ENCODE measurements at places on chromosomes 2 and 18.

- DNase-seq = no peak
Measured at GRCh38 chr2:23549051-23549450, 164.1 kb downstream of the KLHL29 start.

GRCh38 chr2:169933124-169933711 lies 106.0 kb downstream of the UBR3 start:
- no peak for DNase-seq

- DNase-seq = no peak
Measured at GRCh38 chr2:225033440-225034318, 8.6 kb downstream of the DOCK10 start.

GRCh38 chr2:36393738-36394256 lies 38.2 kb downstream of the CRIM1 start:
- no peak for DNase-seq

DNA sequence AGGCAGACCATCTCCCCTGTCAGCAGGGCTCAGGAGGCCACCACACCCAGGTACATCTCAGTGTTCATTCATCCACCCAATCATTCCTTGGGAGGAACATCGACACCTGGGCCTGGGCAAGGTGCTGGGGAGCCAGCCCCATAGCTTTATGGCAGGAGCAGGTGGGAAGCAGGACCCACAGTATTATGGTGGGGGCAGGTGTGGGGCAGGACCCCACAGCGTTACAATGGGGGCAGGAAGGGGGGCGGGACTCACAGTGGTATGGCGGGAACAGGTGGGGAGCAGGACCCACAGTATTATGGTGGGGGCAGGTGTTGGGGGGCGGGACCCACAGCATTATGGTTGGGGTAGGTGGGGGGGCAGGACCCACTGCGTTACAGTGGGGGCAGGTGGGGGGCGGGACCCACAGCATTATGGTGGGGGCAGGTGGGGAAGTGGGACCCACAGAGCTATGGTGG lies 128.9 kb upstream of the HS6ST1 start:
- no peak for DNase-seq

DNA sequence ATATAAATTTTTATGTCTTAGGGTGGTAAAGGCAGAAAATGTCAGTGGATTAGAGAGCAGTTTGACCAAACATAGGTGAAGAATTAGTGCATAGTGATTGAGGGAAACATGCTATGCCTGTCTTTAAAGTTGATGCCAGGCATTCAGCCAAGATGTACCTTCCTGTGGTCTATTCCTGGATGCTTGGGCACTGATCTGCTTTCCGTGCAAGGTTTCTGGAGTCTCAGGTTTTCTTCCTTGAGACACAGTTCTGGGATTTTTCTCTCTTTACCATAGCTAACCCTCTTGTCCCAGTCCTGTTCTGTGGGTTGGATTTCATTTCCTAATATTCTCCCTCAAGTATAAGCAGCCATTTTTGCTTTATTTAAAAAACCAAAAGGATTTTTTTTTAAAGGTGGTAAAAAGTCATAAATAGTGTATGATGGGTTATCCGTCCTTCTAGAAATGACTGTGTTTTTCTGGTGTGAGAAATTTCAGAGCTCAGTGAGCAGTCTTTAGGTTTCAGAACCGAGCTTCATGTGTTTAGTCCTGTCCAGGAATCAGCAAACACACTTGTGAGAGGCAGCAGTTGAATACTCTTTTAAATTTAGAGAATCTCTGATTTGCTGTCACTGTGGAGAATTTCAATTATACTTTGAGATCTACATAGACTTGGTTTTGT lies 43.0 kb upstream of the CYBRD1 start:
- DNase-seq = no peak

DNA sequence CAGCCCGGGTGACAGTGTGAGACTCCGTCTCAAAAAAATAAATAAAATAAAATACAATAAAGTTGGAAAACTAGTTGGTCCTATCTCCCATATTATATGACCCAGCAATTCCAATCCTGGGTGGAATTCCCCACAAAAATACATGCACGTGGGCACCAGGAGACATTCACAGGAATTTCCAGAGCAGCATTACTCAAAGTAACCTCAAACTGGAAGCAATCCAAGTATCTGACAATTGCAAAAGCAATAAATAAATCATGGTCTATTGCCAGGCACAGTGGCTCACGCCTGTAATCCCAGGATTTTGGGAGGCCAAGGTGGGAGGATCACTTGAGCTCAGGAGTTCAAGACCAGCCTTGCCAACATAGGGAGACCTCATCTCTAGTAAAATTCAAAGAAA lies 101.2 kb upstream of the MAP4K4 start:
- DNase-seq = no peak

DNA sequence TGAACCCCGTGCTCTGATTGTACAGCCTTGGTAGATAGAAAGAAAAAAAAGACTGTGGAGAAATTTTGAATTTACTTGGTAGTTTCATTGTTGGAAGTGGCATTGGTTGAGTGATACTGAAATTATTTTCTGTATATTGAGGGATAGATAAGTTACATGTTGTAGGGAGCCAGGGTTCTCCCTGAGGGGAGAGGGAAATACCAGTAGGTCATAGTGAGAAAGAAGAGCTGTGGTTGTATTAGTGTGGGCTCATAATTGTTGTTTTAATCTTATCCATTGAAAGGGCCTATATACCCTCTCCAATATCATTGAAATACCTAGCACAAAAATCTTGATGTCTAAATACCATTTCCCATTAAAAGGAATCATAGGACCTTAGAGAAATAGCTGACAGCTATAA lies 16.9 kb upstream of the RAB31 start:
- no peak for DNase-seq

- DNase-seq = no peak
Measured at GRCh38 chr2:86623043-86623493, 597 bp downstream of the RNF103 start.

DNA sequence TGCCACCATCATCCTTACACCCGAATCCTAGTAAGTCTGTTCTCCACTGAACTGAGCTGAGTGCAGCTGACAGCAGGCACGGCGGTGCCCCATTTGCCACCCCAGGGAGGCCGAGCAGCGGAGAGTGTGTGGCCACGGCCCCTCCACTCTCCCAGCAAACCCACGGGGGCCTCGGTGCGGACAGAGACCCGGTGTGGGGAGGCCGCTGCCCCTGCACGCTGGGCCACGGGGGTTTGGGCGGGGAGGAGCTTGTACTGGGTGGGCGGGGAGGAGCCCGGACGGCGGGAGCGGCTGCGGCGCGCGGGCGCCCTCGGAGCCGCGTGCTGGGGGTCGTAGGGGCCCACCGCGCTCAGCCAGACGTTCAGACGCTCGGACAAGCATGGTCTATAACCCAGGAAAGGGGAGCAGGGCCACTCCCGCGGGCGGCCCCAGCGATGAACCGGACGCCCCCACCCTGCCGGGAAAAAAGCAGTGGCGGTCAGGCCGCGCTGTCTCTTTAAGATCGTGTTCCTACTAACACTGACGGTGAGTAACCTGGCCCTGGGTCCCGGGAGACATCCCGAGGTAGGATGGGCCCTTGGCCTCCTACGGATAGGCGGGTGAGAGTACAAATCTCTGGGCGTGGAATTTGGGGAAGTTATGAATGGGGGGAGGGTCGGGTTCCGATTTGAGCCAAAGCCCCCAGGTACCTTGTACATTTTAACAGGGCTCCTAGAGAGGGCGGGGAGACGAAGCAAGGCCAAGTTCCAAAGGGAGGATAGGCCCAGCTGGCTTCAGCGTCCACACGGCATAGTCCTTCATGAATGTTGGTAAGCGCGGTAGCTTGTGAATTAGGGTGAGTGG lies at the start of gene ITPRIPL1:
ITPRIPL1 (plus strand) TSS at position 277 of the 843 bp plus-strand sequence; CDS start at position 800, 523 bp downstream.
- no peak for DNase-seq

DNA sequence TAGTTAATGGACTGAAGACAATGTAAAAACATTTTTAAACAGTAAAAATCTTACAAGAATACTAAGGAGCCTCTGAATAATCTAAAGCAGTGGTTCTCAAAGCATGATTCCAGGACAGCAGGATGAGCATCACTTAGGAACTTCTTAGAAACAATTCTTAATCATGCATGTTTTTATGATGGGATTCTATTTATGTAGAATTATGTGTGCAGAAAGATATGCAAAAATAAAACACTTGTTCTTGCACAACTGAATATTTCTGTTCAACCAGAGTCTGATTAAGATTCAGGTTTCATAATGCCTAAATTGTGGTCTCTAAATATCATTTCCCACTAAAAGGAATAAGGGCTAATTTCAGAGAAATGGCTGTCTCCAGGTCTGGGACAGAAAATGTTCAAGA lies 69.2 kb upstream of the MTIF2 start:
- DNase-seq = no peak

GRCh38 chr18:39199231-39199855 lies 1633.7 kb upstream of the CELF4 start:
- no peak for DNase-seq

DNA sequence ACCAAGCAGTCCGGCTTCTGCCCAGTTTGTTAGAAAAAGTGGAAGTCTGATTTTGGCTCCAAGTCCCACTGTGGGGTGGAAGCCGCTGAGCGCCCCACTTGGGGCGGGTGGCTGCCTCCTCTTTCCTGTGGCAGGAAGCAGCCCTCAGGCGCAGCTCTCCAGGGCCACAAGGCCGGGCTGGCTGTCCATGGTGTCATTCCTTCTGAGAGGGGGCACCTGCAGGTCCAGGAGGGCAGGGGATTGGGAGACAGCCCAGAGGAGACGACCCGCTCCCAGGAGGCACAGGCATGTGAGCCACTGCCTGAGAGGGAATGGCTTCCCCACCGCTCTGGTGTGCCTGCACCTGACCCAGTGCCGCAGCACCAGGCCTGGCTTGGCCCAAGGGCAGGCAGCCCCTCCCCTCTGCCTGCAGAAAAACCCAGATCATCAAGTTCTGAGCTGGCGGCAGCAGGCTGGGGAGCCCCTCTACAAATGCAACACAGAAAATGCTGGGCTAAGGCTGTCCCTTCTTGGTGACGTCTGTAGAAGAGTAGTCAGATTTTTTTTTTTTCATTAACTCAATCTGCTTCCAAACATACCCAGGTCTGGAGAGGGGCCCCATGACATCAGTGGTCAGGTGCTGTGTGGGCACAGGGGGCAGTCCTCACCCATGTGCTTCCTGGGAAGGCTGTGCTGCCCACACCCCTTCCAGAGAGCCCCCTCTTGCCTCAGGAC lies 38.4 kb downstream of the HS6ST1 start:
- no peak for DNase-seq

DNA sequence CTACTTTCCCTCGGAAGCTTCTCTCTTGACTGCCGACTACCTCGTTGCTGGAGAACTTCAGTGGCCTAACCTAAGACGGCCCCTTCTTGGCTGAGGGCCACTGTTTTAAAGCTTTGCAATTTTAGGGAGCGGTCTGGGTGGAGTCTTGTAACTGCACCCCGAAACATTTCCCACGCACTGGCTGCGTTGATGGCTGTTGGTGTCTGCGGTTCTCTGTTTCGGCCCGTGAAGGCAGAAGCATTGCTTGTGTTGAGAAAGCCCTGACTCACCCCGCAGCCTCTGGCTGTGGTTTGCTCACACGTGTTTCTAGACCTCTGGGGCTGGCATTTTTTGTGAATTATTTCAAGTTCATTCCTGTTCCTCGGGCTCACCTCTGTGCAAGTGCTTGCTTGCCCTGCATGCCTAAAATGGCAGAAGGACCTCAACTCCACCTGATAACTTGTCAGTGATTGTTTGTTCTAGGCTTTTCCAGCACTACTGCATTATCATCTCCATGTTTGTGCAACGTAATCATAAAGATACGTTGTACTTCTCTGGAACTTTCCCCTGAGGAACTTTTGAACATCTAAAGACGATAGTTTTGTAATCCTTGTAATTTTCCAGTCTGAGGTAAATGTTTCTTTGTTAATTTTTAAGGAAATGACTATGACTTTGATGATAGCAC lies 94.2 kb upstream of the DLX2 start:
- peak; percentile 11 for DNase-seq

- no peak for DNase-seq
Measured at GRCh38 chr2:236177967-236178889, 10.0 kb upstream of the GBX2 start.

DNA sequence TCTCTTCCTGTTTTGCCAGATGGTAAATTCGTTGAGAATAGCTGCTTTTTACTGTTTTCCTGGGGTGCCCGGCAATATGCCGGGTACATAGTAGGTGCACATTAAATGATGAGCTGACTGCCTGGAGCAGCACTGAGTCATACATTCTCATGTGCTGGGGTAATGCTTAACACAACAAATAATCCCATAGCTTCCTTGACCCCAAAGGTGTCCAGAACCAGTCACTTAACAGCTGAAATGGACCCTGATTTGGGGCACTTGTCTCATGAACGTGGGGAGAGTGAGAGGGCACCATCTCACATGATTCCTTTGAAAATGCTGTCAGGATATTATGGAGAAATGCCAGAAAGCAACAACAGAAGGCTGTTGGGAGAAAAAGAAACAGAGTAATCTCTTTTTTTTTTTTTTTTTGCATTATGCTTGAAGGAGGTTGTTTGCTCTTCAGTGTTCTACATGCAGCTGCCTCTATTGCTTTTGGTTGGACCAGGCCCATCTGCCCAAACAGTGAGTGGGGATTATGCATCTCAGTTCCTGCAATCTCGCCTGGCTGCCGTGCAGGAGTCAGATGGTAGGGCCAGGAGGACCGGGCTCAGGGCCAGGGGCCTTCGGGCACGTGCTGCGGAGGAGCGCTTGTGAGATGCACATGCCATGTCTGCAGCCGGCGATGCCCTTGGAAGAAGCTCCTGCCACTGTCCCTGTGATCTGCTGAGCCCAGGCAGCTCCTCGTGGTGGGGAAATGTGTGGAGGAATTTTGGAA lies 162.1 kb downstream of the SH3RF3 start:
- no peak for DNase-seq

DNA sequence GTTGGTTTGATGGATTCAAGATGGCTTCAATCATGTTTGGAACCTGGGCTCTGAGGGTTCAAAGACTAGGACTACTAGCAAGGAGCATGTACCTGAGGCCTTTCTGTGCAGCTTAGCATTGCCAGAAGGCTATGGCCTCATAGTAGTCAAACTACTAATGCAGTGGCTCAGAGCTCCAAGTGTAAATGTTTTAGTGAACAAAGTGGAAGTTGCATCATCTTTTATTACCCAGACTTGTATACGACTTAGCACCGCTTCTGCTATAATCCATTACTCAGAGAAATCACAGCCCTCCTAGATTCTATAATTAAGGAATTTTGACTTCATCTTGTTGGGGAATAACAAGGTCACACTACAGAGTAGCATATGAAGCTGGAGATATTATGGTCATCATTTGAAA lies 210.5 kb downstream of the ERBB4 start:
- no peak for DNase-seq

DNA sequence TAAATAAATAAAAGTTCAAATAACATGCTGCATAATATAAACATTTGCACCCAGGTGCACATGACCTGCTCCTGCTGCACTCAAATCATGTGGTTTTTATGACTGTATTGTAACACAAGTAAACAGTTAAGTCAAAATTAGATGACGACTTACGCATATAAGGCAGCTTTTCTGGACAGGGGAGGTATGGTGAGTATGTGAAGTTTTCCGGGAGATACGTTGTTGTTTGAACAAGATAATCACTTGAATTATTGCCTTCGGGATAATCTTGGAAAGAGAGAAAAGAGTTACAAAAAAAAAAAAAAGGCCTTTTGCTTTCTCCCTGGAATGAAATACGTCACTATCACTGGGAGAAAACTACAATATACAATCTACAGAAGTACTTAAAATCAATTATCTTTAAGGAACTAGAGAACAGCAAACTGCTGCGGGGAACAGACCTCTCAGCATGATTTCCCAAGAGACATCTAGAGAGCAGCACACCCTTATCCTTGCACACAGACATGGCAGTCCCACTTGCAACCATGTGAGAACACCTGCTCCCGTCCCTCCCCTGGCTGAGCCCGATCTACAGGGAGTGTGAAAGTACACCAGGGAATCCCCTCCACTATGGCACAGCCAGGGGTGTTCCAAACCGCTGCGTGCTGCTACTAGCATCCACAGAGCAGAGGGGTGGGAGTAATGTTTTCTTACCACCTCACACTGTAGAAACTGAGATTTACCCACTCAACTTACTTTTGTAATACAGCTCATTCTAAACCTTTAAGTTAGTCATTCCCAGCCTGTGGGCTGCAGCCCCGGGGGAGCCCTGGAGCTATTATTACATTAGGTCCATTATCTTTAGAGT lies 26.3 kb downstream of the B4GALT6 start:
- no peak for DNase-seq

Measured in activated naive CD4-positive, alpha-beta T cell (primary cell).